ENCODE measurements at places on chromosomes 5 and 9.

DNA sequence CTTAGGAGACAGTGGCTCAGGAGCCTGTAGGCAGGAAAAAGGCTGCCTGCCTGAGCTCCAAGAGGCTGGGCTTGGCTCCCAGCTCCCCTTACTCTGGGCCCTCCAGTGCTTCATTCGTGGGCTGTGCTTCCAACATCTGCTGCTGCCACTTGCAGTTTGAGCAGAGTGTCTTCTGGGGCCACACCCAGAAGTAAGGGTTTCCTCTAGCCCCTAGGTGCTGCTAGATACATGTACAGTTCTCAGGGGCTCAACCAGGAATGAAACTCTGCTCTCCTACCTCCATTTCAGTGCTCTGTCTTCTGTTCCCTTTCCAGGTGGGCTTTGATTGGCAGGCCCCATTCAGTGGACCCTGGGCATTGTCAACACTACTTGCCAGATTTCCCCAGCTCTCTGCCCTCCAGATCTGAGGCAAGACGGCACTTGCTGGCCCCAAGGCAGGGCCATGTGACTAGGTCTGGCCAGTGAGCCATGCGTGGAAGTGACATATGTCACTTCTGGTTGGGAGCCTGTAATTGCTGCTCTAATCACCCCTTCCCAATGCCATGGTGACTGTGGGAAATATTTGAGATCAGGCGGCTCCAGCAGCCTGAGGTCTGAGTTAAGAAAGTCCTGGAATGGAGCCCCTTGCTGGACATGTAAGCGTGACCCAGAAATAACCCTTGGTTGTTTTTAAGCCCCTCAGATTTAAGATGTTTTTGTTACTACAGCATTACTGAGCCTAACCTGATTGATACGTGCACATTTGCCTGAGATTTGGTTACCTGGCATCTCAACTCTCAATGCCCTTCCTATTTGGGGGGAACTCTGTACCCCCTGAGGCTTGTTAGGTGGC is 9.4 kb upstream of the BOD1 start:
- DNase-seq = peak; percentile 49

GRCh38 chr5:79236970-79237739 is 1.2 kb downstream of the JMY start:
- peak; percentile 54 for DNase-seq

- no peak for DNase-seq
These were observed 406.3 kb downstream of the DMRT2 start for GRCh38 chr9:1456301-1457024.

GRCh38 chr9:79220251-79220650 is 351.5 kb upstream of the TLE4 start:
- DNase-seq = peak; percentile 28
